Vagina (tissue), 2 donors: ENCODE measurements at places on chromosomes 3 and 15.

- DNase-seq = no peak
Observed at GRCh38 chr3:82940124-82940523, 1178.7 kb upstream of the GBE1 start.

- no peak for DNase-seq
Observed at GRCh38 chr15:22911306-22911705, 68.9 kb downstream of the CYFIP1 start.

- no peak for DNase-seq
Observed at GRCh38 chr3:118772547-118773011, 262.1 kb downstream of the IGSF11 start.

DNA sequence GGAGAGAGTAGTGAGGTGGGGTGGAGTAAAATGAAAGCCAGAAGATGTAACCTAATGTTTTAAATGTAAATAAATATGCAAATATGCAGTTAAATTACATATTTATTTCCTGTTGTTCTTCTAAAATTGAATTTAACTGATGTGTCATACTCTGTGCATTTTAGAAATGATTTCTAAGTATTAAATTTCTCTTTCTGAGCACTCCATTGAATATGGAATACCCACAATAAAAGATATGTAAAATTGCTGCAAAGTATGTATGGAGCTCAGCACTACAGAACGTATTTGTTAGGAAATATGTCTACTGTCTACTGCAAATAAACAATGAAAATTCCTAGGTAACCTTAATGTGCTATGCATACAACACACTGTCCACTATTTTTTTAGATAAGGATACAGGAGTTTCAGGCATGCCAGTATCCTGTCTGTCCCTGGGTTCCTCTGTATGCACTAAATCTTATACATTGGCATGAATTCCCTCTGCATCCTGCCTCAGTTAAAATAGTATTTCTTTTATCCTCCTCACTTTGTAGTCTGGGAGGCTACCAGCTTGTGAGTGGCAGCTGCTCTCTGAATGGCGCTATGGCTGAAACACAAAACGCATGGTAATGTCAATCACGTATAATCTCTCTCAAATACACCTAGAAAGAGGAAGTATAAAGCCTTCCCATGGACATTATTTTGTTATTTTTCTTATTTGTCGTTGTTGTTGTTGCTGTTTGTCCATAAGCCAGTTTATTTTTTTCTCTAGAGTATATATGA lies 579.5 kb downstream of the PYDC2 start:
- DNase-seq = no peak

DNA sequence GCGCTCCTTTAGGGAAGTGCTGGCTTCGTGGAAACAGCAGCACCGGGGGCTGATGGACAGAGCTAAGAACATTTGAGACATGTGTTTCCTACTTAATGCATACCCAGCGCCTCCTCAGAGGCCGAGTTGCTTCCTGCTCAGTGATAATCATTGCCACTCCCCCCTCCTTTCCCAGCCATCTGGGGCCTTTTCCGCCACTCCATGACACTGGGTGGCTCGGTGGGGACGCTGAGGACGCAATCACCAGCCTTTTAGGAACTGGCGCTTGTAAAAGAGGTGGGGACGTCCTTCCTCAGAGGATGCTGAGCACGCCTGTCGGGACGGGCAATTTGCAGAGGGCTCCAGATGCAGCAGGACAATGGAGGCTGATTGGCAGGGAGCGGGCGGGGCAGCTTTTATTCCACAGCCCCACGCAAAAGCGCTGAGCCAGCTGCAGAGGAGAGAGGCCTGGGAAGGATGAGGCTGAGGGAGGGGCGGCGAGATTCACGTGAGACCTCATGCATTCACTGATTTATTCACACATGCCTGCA lies 22.2 kb upstream of the IQSEC1 start:
- DNase-seq = no peak

- DNase-seq = peak; percentile 37
Observed at GRCh38 chr3:134078169-134078831, 48.6 kb upstream of the SLCO2A1 start.

- DNase-seq = no peak
Observed at GRCh38 chr15:78932258-78932808, 12.5 kb downstream of the CTSH start.

DNA sequence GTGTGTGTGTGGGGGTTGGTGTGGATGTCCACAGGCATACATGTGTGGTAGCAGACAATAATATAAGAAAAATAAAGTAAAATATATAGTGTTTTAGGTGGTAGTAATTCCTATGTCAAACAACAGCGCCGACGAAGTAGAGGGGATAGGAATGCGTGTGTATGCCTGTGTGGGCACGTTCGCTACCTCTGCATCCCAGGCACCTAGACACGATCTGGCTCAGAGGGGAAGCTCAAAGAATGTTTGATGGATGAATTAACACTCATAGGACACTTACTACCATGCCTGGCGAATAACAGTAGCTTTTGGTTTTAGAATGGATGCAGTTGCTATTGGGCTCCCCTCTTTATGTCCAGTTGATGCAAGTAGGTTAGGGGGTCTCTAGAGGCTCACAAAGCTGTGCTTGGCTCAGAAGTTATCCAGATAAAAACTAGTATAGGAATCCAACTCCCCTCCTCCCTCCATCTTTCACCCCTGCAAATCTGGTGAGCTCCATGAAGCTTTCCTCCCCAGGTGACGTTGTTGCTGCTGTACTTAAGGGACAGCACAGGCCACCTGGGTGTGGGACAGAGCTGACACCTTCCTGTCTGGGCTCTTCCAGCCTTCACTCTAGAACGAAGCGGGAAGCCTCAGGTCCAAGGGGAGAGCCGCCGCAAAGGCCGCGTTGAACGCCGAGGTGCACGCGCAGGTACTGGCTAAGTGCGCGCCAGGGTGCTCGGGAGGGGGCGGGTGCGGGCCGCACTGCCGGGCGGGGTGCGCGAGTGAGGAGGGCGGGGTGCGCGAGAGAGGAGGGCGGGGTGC lies 192.6 kb upstream of the LYSMD4 start:
- DNase-seq = peak; percentile 92

- DNase-seq = no peak
Observed at GRCh38 chr15:99324082-99324620, 72.9 kb downstream of the LRRC28 start.

DNA sequence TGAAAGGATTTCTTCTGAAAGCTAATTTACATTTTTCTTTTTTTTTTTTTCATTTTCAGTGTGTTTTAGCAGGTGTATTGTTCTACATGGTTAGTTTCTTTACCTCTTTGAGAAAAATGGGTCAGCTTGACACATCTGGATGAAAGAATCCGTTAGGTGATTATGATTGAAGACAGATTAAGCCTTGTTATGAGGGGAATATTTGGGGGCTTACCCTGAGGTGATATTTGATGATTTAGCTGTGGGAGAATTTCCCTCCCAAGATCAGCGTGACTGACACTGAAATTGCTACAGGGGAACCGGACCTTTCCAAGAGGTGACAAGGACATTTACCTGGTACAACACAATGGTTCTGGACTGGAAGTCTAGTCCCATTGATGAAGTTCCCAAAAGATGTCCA lies 147.5 kb downstream of the NFKBIZ start:
- no peak for DNase-seq

DNA sequence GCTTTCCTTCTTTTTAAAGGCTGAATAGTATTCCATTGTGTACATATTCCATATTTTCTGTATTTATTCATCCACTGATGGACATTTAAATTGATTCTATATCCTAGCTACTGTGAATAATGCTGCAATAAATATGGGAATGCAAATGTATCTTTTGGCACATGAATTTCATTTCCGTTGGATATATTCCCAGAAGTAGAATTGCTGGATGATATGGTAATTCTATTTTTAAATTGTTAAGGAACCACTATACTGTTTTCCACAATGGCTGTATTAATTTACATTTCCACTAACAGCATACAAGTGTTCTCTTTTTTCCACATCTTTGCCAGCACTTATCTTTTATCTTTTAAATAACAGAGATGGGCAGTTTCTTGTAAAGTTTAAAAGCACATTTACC lies 302.7 kb downstream of the CTNNB1 start:
- DNase-seq = no peak

DNA sequence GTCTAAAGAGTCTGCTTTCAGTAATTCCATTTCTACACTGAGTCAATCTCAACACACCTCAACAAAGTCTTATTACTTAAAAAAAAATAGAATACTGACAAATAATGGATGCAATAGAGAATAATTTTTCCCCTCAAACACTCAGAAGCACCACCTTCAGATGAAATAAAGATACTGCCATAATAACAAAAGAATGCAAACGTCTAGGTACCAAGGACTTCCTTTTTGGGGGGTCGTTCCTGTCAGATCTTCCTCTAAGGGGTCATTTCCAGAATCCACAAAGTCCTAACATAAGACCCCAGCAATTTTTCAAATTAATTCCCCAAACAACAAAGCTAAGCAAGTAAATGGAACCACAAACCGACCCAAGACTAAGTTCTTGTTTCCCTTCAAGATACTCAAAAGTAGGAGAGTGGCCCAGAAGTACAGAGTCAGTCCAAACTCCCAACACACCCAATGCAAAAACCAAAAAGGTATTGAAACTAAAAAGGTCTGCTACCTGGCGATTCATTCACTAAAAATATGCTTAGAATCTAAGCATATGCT lies 1.3 kb downstream of the RYK start:
- DNase-seq = no peak
